GM20000 (cell line): ENCODE measurements at places on chromosomes 12 and 14.

DNA sequence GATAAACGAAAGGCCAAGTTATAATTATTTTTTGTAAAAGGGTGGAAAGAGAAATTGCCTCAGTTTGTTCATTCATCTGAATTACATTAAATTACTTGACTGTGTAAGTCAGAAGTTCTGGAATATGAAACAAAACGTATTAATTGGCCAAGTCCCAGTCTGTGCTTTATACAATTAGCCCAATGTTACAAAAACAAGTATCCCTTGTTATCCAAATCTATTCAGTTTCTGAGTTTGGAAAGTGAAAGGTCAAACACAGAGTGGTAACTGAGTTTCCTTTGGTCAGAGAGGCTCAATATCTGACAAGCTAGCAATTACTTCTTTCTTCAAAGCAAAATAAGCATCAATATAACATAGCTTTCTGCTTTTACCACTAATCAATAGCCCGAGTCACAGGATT lies 62.6 kb downstream of the SPPL3 start:
- no peak for DNase-seq

DNA sequence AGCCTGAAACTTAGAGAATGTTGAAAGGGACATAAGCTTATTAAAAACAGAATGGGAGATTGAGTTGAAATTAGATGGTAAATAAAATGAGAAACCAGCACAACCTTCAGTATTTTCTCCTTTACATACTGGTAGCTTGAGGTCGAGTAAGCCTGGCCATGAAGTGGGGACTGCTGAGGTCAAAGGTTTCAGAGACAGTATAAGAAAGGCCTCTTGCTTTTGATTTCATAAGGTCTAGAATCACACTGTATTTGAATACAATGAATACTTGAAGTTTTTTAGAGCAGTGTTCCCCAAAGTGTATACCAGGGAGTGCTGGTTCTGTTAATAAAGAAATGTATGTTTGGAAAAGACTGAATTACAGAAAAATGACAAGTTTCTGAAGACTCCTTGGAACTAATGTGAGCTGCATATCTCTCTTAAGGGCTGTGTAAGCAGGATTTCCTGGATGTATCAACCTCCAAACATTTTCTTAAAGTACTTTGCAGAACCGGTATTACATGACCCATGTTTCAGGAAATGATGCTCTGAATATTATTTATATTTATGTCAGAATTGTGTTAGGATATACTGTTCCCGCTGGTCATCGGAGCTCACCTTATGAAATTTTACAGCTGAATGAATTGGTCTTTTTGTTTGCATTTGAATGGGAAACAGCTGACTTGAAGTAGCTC lies 85.0 kb downstream of the AKAP6 start:
- no peak for DNase-seq

DNA sequence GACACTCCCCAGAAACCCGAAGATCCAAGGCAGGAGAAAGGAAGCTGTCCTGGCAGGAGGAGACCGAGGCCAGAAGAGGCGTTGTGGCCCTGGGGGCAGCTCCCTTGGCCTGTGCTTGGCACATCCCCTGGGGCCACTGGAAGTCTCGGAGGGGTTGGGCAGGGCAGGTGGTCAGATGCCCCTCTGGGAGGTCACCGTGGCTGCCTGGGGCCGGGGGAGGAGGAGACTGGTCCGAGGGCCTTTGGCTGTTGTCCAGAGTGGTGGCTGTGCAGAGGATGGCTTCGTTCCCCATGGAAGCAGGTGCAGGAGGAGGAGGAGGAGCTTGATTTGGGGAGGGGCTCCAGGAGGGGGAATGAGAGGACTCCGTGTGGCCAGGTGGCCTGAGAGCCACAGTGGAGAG lies 3.3 kb upstream of the NUDT14 start:
- no peak for DNase-seq

GRCh38 chr14:70706177-70706576 lies 64.5 kb downstream of the TTC9 start:
- no peak for DNase-seq

- no peak for DNase-seq
Observed at GRCh38 chr12:66092559-66093269, 37.8 kb downstream of the LLPH start.

DNA sequence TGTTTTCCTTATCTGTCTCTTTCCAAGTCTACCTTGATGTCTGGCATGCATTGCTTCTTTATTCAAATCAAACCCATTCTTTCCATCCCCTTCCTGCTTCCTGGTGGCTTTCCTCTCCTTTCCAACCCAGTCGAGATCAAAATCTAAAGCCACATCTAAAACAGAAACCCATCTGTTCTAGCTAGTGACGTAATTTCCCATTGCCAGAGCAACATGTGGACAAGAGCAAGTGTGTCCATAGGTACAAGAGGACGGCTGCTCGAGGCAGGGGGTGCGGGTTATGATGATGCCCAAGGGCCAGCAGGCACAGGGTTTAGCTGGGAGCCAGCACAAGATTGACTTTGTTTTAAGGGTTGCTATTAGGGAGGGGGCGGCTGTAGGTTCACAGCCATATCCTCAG lies 7.0 kb downstream of the KRT80 start:
- no peak for DNase-seq

DNA sequence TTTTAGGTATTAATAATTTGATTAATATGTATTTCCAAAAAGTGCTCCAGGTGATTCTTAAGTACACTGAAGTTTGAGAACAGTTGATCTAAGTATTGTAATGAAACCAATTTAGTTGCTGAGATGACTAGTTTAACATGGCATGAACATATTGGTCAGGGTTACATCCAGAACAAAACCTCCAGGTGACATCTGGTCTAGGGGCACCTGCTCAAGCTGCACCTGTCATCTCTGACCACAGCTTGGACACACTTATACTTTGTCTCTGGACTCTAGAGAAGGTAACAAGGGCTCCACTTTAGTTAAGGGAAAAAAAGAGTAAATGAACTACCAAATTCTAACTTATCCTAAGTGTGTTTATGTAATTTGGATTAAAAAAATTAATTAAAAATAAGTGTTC lies 8.1 kb downstream of the ARID2 start:
- DNase-seq: no peak

- peak; percentile 25 for DNase-seq
Observed at GRCh38 chr12:83826112-83826511, 1086.5 kb downstream of the SLC6A15 start.

GRCh38 chr12:65364046-65364445 lies 85.6 kb downstream of the MSRB3 start:
- DNase-seq: no peak

- no peak for DNase-seq
Observed at GRCh38 chr12:54967461-54967860, 17.1 kb downstream of the TESPA1 start.

DNA sequence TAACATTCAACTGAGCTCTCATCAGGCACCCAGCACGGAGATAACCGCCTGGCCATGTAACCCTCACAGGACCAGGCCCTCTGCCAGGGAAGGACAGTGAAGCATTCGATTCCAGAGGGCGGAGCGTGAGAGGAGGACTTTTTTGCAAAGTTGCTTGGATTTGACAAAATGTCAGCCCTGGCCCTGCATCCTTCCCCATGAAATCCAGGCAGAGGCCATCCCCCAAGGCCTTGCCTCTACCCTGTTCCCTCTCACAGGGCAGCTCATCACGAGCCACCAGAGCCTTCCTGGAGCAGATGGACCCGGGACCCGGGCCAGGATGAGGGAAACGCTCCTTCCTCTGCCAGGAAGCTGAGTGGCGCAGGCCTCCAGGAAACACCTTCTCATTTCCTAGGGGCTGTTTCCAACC lies 17.0 kb downstream of the CAMKK2 start:
- DNase-seq: no peak

GRCh38 chr14:90819734-90820393 lies 3.6 kb upstream of the TTC7B start:
- DNase-seq: no peak

GRCh38 chr12:12696562-12697383 lies 790 bp upstream of the GPR19 start:
- DNase-seq: peak; percentile 72

DNA sequence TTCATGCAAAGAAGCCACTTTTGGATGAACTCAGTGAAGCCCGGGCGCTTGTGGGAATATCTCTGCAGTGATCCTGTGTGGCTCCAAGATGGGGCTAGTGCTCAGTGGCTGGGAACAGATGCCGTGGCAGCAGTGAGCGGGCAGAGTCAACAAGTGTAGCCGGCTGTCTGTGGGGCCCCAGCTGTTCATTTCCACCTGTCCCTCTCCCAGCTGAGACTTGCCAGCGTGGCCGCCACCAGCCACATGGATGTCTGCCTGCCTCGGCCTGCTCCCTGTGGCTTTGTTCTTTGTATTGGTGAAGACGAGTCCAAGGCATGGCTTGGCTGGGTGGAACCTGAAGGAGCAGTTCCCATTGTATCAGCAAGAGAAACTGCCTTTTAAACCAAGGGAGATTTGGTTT lies 77.3 kb downstream of the NOS1 start:
- DNase-seq: no peak

DNA sequence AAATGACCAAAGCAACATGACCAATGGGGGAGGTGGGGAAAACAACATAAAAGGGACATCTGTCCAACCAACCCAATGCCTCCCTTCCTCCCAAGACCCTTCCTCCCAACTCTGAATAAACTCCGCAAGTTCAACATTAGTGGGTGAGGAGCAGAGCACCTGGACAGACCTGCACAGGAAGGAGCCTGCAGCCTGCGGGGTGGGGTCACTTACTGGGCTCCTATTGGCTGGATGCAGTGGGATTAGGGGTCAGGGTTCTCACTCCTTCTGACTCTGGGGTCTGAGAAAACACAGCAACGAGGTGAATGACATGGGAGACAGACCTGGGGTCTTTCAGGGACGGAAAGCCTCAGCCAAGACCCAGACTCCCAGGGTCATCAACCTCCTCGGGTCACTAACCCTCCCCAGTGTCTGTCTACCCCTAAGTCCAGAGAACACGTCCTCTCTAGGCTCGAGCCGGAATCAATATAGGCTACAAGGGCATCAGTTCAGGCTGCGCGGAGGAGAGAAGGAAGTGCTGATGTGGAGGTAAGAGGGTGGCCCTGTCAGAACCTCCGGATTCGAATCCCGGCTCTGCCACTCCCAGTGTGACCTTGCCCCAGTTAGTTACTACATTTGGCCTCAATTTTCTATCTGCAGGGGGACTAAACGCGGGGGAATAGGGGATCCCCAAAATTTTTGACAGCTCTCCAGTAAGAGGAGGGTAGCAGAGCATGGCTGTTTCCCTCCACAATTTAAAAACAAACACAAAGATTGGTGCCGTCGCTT lies 860 bp downstream of the NDRG2 start:
- no peak for DNase-seq
